M059J (cell line): ENCODE measurements at places on chromosomes 11 and 22. TPM values are rescaled to one million over a fixed set of nuclear protein-coding genes. Genes with fewer than 3 reads are reported as not detected.

GRCh38 chr11:26028393-26028911 lies 303.5 kb upstream of the ANO3 start:
- peak; percentile 21 for DNase-seq

The MEI1 gene
- total RNA-seq: 0.30 TPM in 1 of 2 replicates, not detected in the other

The OR5T2 gene
- total RNA-seq: not detected in 2 replicates

DNA sequence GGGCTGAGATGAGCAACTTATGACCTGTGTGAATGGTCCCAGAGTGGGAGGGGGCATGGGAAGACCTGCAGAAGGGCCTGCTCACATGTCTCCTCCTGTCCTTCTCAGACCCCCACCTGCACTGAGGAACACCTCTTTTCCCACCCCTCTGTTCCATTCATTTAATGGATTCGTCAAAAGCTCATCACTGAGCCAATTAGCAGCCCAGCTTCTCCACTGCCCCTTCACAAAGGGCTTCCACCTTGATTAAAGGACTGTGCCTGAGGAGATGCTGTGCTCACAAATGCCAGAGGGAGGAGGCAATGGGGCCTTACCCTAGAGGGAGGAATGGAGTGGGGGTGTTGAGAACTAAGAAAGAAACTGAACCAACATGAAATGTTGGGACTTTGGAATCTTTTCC lies 14.0 kb upstream of the CDON start:
- no peak for DNase-seq

- peak; percentile 20 for DNase-seq
These were observed 401.1 kb downstream of the CTTN start for GRCh38 chr11:70799386-70799785.

The KCNK4 gene
- 0.10 TPM in 1 of 2 replicates, not detected in the other for total RNA-seq

GRCh38 chr11:2581151-2581930 lies 118.5 kb downstream of the KCNQ1OT1 start:
- DNase-seq: no peak

- DNase-seq: no peak
These were observed 89.0 kb downstream of the APIP start for GRCh38 chr11:34827228-34827627.

The UBQLNL gene
- 0.34 TPM in 1 of 2 replicates, not detected in the other for total RNA-seq

DNA sequence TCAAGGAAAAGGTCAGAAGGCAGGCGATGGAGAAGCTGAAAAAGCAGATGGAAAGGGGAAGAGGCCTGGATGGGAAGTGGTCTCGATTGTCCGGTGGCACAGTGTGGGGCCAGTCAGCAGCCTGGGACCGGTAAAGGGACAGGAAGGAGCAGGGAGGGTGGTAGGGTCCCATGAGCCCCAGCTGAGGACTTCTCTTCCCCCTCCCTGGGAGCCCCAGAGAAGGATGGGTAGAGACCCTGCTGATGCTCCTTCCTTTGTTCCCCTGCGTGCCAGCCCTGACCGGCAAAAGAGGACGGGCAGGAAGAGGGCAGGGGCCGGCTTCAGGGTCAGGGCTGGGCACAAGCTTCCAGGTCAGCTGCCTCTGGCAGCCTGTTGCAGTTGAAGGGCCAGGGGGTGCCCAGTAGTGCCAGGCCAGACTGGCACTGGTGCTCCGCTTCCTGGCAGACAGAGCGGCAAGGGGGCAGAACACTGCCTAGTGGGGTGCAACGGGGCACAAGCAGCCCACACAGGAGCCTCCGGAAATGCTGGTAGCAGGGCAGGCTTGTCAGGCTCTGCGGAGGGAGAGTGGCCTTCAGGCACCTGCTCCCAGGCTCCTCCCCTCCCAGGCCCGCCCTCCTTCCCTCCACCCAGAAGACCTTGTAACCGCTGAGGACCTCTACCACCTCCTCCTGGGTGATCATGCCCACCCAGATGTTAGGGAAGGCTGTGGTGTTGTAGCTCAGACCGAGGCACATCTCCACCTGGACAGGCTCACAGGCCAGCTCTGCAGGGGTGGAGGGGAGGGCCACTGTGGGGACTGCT lies 739 bp upstream of the C1QTNF5 start:
- DNase-seq: no peak

The LAMTOR1 gene
- total RNA-seq: 114 TPM in 2 replicates

The PTPMT1 gene
- total RNA-seq: 183 and 234 TPM in 2 replicates

The KREMEN1 gene
- total RNA-seq: 3.7 and 6.8 TPM in 2 replicates

- DNase-seq: no peak
These were observed 2.6 kb downstream of the BET1L start for GRCh38 chr11:204587-205109.

- DNase-seq: no peak
These were observed 140.2 kb upstream of the SESN3 start for GRCh38 chr11:95371153-95371552.

DNA sequence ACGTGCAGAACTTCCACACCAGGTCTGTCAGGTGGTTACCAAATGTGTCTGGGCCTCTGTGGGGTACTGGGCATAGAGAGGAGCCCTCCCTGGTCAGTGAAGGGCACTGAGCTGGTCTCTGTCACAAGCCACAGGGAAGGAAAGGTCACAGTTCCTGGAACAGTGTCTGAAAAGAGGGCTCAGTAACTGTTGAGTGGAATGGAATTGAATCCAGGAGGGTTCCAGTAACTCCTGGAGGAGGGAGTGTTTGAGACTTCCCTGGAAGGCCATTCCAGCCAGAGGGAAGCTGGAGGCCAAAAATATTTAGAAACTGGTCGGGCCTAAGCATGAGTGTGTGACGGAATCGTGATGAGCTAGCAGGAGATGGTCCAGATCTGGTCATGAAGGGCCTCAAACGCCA lies 7.9 kb downstream of the ACTN3 start:
- no peak for DNase-seq
